Activated CD8-positive, alpha-beta memory T cell treated with anti-CD3 and anti-CD28 coated beads for 48 hours (primary cell): ENCODE measurements at places on chromosomes 12 and 14.

DNA sequence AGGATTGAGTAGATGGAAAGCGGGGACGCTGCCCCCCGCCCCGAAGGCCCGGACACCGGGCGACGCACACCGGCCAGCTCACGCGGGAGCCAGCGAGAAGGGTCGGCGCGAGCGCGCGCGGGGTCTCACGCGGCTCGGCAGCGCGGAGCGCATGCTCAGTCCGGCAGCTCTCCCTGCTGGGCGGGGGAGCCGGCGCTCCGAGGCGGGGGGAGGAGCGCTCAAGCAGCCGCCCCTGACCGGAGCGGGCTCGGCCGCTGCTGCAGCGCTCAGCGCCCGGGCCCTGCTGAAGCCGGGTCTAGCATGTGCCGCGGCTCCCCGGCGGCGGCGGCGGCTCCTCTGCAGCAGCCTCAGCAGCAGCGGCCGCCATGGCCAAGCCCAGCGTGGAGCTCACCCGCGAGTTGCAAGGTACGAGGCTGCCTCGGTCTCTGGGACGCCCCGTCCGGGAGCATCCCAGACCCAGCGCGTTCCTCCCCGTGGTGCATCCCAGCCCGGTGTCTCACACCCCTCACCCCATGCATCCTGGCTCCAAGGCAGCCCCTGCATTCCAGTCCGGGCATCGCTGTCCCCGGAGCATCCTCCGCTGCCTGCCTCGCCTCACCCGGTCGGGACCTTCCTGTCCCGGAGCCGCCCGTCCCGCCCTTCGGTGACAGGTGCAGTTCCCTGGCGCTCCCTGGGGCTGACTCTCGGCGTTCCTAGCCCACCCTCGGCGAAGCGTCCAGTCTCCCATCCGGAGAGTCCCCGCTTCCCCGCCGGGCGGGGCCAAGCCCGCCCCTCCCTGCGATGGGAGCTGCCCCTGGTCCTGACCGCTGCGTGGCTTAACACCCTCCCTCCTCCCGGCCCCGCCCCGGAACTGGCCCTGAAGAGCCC, at the start of gene CARMIL3:
TSS of gene CARMIL3 (plus strand) at position 221 of the 867 bp plus-strand sequence. CDS start at position 366, 145 bp downstream.
- peak; percentile 46 for DNase-seq

DNA sequence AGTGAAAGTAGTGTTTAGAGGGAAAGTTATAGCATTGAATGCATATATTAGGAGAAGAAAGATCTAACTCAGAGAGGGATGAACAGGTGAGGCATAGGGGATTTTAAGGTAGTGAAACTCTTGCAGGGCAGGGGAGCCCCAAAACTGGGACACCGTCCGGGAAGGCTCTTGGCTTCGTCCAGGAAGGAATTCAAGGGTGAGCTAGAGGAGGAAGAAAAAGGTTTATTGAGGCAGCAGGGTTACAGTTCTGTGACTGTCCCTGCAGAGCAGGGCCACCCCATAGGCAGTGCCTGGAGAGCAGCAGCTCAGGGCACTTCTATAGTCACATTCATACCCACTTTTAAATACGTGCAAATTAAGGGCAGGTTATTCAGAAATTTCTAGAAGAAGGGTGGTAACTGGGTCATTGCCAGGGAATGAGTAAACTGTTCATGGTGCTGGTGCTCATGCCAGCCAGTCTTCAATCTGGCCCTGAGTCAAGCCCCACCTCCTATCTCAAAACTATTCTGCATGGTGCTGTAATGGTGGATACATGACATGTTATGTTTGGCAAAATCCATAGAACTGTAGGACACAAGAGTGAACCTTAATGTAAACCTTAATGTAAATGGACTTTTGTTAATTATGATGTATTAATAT, 1.2 kb upstream of the OAS1 start:
- no peak for DNase-seq

GRCh38 chr14:77123381-77124325, 17.9 kb downstream of the ZDHHC22 start:
- no peak for DNase-seq

DNA sequence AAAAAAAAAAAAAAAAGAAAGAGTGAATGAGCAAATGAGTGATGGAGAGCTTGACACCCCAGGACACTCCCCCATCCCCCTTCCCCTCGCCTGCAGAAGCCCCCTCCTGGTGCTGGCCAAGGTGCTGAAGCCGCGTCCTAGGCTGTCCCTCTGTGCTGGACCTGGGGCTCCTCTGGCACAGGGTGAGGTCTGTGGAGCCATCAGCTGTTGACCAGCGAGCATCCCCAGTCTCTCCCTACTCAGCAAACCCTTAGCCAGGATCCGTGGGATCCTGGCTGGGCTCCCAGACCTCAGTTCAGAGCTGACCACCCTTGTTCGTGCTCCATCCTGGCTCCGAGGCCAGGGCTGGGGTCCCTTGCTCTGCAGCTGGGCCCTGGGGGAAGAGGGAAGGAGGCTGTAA, 5.4 kb upstream of the KIF26A start:
- DNase-seq: no peak

DNA sequence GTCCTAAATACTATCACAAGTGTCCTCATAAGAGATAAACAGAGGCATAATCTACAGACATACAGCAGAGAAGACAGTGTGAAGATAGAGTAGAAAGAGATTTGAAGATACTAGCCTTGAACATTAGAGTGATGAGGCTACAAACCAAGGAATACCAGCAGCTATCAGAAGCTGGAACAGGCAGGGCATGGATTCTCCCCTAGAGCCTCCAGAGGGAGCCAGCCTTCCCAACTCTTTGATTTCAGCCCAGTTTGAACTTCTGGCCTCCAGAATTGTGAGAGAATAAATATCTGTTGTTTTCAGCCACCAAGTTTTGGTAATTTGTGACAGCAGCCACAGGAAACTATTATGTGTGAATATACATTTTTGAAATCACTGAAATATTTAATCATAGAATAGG, 47.2 kb downstream of the CCDC91 start:
- no peak for DNase-seq

- DNase-seq: peak; percentile 70
Measured at GRCh38 chr12:49763006-49763591, 21.7 kb downstream of the TMBIM6 start.

GRCh38 chr14:51644217-51644933, 7.3 kb upstream of the FRMD6 start:
- no peak for DNase-seq

DNA sequence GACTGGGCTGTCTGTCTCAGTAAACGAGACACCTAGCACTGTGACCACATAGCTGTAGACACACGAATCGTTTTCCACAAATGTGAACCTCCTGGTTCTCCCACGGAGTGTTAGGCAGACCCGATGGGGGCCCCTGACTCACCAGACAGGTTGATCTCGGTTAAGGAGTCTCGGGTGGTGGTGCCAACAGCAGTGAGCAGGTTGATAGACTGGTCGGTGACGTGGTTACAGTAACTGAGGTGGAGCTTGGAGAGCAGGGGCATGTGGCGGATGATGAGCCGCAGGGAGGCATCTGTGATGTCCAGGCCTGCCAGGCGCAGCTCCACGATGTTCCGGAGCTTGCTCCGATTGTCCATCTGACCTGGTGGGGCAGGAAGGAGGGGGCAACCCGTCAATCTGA, 39.8 kb downstream of the RNF34 start:
- DNase-seq: no peak

DNA sequence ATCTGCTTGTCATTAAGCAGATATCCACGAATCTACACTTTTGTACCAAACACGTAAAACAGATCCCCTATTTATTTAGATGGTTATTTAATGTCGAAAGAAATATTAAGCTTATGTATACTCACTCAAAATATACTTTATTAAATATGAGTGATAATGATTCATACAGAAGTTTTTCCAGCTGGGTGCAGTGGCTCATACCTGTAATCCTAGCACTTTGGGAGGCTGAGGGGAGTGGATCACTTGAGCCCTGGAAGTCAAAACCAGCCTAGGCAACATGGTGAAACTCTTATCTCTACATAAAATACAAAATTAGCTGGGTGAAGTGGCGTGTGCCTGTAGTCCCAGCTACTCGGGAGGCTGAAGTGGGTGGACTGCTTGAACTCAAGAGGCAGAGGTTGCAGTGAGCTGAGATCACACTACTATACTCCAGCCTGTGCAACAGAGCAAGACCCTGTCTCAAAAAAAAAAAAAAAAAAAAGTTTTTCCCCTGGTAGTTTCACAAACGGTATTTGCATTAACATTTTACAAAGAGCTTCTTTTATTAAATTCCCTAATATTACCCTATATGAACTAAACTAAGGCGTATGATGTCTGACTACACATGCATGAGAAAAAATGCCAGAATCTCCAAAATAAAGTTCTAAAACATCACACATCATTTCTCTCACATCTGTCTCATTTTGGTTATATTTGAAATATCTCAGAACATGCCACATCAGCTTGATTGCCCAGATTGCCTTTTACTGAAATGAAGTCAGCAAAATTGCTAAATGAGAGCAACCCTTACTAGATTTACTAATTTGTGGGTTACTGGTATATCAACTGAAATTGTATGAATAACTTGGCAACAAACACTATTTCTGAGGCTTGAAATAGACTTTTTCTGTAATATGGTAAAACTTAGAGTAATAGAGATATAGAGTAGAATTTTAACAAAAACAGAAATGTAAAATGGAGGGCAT, 74.9 kb downstream of the PAWR start:
- no peak for DNase-seq

DNA sequence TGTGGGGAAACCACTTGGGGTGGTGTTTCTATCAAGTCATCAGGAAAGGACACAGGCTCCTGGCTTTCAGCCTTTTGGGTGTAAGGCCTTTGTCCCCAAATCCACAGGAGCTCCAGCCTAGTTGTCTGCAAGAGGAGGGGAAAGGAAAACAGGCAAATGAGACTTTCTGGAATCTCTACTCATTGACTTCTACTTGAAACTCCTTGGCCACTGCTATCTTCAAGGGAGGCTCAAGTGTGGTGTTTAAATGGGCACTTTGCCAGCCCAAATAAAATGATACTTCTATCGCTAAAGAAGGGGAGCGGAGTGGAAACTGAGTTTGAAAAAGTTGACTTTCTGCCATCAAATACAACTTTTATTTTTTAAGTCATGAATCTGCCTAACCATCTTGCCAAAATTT, 445.9 kb upstream of the RGS6 start:
- no peak for DNase-seq

DNA sequence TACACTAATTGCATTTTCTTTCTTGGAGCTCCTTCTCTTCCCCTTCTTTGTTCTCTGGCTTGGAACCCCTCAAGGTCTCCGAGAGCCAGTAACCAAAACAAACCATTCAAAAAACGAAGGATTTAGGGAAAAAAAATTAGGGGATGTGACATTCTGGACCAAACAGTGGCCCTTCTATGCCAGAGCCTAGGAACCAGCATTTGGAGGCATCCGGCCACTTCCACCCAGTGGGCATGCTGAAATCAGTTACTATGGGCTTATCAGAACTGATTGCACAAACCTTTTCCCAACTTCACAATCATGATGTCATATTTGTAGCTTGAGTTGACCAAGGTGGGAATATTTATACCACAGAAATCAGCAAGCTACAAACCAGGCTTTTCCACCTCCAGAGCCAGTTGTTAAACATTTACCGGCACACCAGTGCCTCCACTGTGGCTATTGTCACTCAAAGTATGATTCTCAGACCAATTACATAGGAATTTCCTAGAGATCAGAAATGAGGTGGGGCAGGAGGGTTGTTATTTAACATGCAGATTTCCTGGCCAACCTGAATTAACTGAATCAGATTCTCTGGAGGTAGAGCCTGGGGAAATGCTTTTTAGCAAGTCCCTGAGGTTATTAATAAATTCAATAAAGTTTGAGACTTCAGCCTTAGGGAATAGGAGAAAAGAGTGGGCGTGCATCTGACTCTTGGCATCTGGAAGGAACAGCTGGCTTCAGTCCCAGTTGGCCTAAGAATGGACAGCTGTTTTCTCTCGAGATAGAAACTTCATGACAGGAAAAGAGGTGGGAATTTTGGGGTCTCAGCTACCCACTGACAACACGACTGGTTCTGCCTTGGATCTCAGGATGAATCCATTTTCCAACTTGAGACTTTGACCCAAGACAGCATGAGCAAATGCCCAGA, 273.9 kb downstream of the ZFP36L1 start:
- DNase-seq: no peak

DNA sequence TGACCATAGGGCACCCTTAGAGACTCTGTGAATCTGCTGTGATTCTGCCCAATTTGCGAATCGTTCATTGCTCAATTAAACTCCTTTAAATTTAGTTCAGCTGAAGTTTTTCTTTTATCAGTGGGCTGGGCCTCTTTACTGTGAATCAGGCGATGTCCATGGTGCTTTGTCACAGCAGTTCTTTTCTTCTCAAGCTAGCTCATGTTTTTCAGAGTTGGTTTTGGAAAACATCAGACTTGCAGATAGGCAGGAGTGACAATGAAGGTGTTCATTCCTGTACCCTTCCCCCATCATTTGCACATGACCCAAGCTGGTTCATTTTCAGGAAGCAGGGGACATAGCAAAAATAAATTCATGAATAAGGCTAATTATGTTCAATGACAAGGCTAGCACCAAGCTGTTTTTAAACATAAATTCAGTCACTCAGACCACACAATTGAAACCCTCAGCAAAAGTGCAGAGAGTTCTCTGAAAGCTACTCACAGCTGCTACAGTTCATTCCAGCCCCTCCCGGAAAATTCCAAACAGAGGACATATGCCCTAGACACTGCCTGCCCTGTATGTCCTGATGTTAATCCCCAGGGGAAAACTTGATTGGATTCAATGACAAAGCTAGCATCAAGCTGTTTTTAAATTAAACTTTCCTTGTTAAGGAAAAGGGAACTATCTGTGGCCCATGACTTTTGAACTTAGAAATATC, 383.3 kb downstream of the C12orf75 start:
- DNase-seq: no peak

DNA sequence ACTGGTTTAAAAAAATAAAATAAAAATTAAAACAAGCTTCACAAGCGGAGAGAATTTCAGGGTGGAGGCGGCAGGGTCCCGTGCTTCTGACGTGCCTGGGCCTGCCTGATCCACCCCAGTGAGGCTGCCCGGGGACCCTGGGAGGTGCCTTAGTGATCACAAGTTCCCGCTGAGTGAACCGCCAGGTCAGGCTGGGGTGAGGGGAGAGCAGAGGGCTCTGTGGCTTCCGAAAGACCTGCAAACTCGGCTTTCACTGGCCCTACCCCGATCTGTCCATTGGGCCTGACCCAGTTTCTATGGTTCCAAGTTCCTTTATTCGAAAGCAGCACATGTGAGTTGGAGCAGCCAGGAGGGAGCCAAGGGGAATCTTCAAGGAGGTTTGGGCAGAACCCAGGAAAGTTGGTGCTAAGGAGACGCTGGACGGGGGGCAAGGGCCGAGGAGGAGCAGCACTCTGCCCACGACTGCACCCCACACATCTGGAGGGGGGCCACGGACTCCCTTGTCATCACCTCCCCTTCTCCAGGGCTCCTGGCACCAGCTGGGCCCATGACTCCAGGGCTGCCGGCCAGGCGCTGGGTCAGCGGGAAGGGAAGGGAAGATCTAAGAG, 12.9 kb downstream of the MMP14 start:
- DNase-seq: no peak
